ENCODE measurements at places on chromosomes 4 and X.

DNA sequence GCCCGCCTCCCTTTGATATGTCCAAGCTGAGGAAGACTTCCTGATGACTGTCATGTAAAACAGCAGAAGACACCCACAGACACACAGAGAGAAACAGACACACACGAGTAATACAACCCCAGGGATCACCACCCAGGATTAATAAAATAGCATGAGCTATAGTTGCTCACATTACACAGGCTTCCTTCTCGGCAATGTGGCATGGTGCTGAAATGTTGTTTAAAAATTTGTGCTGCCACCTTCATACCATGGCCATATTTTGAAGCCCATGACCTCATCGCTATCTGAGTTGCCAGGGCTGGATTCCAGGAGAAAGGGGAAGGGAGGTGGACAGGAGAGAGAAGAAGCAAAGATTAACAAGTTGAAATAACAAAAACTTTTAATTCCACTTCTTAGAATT, 111.7 kb downstream of the SYNPO2 start:
- no peak for DNase-seq

DNA sequence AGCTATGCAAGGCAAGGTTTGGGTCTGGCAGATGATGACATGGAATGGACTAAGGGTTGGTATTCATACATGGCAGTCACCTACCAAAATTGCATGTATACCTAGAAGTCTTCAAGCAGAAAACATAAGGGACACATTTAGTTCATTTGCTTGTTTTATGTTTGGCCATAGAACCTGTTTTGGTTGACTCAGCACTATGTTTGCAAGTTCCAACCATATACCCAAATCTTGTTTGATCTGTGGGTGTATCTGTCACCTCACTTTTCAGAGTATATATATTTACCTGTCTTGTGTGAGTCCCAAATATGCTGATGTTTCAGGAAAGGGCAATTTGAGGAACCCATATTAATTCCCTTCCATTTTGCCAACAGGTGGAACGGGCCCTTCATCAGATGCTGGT, 39.3 kb downstream of the ATG4A start:
- DNase-seq, result no peak

DNA sequence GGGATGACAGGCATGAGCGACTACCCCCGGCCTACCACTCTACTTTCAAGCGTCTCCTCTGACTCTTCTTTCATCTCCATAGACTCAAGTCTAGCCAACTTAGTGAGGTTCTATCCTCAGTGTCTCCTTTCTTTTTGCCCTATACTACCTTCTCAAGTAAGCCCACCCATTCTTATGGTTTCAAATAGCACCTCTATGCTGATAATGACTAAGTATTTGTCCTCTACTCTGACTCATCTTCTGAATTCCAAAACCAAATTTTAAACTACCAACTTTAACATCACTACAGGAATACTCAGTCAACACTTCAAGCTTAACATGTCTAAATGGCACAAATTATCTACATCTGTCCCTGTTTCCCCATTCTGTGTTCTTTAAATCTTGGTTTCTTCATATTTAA, 47.8 kb downstream of the ELF2 start:
- DNase-seq, result no peak

DNA sequence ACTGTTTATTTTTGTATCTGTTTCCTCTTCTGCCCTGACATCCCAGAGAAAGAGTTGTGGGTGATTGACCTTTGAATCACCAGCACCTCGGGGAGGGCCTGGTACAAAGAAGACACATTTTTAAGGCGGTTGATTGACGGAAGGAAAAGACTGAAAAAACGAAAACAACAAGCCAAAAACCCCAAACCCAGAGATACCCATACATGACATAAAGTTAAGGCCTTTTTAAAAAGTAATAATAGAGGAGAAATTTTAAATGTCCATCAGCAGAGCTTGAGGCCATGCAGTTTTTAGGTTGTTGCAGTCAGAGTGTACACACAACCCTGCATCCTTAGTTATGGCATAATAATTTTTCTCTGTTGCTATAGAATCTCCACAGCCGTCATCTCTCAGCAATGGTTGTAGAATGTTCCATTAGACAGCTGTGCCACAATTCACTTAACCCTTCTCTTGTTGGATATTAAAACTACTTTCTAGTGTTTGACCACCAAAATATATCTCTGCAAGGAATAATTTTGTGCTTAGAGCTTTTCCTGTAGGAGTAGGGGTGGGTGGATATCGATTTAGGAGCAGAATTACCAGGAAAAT, 110.2 kb downstream of the GNL3L start:
- no peak for DNase-seq

- no peak for DNase-seq
Measured at GRCh38 chr4:111639876-111640275, 505.4 kb upstream of the FAM241A start.

GRCh38 chr4:10050261-10050661, 29.0 kb upstream of the SLC2A9 start:
- no peak for DNase-seq

GRCh38 chrX:2658585-2659292, 32.4 kb upstream of the CD99 start:
- no peak for DNase-seq

DNA sequence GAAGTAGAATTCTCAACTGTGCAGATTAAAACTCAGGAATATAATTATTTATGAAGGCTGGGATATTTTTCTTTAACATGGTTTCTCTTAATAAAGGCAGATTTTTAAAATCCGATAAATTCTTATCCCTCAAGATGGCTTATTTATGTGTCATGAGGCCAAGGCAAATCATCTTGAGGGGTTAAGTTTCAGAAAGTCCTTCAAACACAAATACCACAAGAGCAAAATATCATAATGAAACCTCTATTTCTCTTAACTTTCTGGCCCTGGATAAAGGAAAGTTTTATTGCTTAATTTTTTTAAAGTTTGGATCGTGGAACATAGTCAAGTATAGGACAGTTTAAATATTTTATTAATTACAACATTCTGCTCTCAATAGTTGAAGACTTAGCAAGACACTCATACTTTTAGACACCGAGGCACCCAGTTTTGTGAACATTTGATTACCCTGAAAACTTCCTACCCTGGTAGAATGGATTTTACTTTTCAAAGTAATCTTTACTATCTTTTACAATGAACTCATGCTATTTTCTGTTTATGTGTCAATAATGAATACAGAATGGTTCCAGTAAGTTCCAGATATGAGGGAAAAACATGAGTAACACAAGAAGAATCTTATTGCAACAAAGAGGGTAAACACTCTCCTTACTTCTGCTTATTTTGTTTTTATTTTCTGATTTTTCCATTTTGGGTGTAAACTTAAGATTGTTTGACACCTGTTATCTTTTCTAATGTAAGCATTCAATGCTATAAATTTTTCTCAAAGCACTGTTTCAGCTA, 200.7 kb upstream of the IL15 start:
- DNase-seq, result no peak

DNA sequence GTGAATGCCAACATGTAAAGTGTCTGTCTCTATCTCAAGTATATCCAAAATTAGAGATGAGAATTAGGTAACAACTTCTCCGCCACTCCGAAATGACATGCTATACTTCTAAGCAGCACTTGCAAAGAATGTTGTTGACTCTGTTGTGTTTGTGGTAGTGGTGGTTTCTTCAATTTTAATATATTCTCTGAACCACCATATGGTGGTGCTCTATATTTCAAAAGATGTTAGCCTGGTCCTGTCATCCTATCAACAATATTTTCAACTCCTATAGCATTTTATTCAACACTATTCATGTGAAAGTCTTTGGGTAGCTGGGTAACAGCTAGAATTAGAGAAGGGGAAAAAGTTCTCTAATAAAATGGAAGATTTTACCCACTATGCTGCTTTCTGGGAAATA, 1622.8 kb upstream of the IGFBP7 start:
- DNase-seq, result no peak
